ENCODE measurements at places on chromosomes 2 and 18.
A peak's percentile ranks its signal among the peaks of the same experiment; 100 is the strongest.

GRCh38 chr2:31920962-31921361, 89.8 kb downstream of the MEMO1 start:
- no peak for DNase-seq

- DNase-seq = no peak
Measured at GRCh38 chr18:49400398-49401072, 59.9 kb downstream of the DYM start.

DNA sequence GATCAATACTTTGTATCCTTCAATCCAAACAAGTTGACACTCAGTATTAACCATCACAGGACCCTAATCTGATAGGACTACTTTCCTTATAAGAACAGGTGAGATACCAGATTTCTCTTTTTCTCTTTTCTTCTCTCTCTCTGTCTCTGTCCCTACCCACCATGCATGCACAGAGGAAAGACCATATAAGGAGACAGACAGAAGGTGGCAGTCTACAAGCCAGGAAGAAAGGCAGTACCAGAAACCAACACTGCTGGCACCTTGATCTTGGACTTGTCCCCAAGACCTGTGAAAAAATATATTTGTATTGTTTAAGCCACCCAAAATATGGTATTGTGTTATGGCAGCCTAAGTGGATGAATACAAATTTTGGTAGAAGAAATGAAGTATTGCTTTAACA, 156.2 kb upstream of the KCNH7 start:
- DNase-seq = no peak

- DNase-seq = no peak
Measured at GRCh38 chr2:196356332-196356731, 185.0 kb upstream of the STK17B start.

DNA sequence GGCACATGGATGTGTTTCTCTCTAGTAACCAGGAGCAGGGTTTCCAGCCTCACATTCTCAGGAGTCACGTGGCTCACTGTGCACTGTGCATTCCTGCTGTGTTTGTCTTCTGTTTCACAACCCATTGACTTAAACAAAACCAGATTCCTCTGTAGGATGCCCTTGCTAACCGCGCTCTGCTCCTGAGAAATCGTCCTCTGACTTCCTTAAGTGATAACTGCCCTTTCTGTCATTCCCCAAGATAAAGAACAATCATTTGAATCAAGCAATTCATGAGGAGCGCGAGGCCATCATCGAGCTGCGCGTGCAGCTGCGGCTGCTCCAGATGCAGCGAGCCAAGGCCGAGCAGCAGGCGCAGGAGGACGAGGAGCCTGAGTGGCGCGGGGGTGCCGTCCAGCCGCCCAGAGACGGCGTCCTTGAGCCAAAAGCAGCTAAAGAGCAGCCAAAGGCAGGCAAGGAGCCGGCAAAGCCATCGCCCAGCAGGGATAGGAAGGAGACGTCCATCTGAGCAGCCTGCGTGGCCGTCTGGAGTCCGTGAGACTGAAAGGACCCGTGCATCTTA, 60.2 kb downstream of the RALBP1 start:
- DNase-seq = no peak

DNA sequence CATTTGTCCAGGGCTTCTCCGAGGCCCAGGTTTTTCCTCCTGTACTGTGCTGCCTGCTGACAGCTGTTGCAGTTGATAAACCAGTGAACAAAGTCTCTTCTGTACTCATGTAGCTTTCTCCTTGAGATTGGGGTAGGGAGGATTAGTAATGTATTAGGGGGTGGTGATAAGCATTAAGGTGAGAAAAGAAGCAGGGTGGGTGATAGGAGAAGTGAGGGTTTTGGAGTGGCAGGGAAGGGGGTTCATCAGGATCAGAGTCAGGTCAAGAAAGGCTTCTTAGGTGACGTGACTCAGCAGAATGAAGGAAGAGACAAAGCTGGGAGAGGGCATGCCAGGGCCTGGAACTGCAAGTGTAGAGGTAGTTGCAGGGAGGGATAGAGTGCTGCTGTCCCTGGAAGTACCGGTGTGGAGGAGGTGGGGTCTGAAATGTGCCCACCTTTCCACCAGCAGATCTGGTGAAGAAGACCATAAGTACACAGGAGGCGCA, 48.7 kb downstream of the PKP4 start:
- DNase-seq = no peak

DNA sequence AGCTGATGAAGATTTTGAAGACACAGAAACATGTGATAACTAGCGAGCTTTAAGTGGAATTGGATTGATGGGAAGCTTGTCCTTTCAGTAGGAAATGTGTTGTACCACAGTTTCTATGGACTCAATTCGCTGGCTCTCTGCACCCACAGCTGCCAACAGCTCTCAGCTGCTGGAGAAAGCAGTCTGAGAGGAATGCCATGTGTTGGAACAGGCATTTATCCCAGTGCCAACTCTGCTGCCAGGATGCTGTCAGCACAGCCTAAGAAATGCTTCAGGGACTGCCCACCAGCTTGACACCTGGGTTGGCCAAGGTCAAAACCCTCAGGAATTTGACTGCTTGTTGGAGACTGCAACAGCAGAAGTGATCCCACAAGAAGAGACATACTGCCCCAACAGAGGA, 193.0 kb upstream of the THSD7B start:
- DNase-seq = no peak

GRCh38 chr2:120979398-120979797, 243.7 kb downstream of the GLI2 start:
- no peak for DNase-seq

DNA sequence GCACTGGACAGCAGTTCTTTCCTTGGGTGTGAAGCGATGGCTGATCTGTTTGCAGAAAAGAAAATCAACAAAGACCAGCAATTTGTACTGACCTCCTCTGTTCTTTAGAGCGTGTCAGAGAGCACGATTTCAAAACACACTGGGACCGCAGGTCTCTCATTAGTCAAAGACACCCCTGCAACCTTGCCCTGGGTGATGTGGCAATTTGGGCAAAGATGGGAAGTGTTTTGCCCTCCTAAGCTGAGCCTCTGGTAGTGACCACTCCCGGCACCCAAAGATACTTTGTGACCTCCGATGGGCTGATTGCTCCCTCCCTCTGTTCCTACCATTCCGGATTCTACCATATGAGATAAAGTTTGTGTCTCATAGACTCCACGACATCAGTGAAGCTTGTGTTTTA, 18.2 kb upstream of the CLIP4 start:
- no peak for DNase-seq

DNA sequence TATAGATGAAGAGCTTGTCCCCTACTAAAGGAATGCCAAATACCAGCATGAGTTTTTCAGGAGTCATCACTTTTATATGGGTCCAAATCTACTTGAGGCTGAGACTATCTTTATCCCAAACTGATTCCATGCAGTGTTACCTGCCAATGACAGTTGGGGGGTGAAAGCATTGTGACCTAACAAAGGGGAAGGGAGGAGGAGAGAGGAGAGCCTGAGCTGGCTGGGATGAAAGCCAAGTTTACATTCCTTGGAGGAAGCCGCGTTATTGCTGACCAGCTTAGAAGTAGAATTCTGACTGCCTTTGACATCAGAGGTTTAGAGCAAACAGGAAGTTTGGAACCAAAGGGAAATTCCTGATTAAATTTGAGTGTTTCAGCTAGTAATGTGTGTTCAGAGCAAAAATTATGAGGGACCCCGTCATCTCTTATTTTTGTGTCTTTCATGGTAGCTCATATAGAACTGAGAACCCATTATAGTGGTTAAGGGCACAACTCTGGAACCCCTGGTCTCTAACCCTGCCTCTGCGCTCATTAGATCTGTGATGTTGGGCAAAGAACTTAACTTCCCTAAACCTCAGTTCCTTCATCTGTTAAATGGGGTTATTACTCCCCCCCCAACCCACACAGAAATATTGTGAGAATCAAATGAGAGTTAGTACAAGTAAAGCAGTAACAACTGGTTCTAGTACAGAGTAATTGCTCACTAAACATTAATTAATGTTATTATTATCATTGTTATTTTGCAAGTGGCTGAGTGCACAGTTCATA, 199.3 kb upstream of the EPAS1 start:
- no peak for DNase-seq

DNA sequence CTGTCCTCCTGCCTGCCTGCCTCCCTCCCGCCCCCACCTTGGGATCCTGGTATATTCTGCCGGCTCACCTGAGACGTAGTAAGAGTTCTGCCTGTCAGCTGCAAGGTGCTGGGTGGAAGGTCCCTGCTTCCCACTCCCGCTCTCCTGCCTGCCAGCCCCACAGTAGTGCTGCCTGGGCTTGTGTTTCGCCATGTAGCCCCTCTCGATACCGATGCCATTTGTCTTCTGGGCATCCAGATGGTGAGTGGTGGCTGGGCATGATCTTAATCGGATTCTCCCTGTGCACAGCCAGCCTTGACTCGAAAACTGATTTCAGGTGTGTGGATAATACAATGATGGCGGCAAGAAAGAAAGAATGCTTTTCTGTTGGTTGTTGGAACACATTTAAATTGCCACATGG, 184.9 kb downstream of the AGAP1 start:
- DNase-seq = no peak

- DNase-seq = no peak
Measured at GRCh38 chr18:54358495-54359040, 862 bp downstream of the C18orf54 start.

DNA sequence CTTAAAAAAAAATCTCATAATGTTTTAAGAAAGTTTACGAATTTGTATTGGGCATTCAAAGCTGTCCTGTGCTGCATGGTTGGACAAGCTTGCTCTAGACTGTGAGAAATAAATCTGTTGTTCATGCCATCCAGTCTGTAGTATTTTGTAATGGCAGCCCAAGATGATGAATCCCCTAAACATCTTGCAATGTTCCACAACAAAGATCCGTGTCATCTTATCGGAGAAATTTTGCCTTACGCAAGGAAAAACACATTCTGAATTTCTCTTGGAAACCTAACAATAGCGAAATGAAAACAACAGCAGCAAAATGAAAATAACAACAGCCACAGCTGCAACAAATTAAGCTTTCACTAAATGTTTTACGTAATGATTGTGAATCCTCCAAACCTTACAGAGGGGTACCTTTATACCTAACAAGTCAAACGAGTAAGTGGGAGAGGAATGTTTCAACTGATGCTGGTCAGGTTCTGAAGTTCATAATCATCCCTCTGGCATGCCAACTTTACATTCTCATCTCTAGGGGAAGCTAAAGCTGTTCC, 76.1 kb upstream of the RNU4ATAC start:
- DNase-seq = no peak

DNA sequence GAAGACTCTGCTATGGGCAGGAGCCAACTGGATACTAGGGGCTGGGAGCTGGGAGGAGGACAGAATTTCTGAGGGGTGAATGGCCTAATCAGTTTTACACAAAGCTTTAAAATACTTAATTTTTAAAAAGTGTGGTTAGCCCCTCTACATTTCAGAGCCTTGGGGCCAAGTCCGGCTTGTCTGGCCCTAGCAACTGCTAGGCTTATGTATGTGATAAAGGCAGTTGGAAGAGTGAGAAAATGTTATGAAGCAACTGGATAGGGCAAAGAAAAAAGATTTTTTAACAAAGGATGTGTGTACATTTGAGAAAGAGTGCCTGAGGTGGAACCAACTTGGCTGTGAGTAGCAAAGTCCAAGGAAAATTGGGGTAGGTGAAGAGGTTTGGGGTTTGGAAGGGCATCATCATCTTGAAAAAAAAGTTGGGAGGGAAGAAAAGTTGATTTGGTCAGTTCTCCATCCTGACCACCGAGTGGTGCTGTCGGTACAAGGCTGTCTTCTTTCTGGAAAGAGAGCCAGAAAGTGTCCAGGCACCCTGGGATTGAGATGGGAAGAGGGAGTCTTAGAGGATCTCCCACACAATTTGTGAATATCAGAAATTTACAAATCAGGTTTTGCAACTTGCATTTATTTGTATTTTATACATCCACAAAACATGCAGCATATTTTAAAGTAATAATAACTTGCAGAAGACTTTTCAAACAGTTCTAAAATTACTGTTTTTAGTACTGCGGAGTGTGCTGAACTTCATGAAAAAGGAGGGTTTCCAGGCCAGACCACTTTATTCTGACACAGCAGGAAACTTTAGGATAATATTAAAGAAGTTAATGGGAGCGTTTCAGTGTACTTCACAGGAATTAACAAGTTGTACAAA, 10.5 kb upstream of the CDK15 start:
- peak; percentile 46 for DNase-seq

DNA sequence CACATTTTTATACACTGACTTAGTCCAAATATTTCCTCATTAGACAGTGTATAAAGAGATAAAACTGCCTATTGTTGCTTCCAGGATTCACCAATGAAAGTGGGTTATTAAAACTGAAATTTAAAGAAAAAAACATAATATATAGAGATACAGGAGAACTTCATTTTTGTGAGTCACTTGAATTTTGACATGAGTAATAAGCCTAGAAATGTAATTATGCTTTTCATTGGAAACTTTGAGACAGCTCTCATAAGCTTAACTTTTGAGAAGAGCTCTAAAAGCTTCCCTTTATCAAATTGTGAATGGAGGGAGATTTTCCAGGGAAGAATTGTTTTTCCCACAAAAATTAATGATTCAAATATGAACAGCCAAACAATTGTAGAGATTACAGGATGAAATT, 14.1 kb downstream of the DYNC2LI1 start:
- DNase-seq = no peak

DNA sequence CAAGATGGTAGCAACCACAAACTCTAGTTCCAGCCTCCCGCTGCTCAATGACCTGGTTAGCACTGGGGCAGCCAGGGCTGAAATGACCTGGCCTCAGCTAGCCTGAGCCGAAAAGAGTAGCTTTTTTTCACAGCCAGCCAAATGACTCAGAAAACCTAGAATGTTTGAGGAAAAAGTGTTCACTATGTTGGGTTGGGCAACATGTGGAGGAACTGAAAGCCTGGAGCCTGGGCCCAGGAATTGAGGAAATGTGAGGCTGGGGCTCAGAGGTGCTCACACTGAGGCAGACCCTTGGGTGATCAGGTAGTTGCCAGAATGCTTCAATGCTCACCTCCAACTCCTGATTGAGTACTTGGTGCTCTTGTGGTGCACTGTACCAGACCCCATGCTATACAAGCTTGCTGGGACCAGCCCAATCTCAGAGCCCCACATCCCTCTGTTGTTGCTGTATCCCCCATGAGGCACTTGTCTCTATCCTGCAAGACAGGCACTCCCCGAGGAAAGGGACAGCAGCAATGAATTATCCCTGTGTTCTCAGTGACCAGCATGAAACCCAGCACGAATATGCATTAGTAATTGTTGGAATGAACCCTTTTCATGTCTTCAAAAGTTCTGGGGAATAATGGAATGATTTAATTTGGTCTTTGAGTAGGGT, 116.2 kb downstream of the USP34 start:
- no peak for DNase-seq

GRCh38 chr2:48829036-48829435, 73.5 kb upstream of the LHCGR start:
- no peak for DNase-seq

DNA sequence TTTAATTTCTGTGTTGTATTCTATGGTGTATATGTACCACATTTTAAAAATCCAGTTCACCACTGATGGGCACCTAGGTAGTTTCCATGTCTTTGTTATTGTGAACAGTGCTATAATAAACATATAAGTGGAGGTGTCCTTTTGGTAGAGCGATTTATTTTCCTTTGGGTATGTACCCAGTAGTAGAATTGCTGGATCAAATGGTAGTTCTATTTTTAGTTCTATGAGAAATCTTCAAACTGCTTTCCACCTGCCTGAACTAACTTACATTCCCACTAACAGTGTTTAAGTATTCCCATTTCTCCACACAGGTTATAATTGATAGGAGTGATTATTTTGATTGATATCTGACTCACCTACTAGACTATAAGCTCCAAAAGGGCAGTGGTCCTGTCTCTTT, 148.2 kb downstream of the BABAM2 start:
- DNase-seq = no peak

All from neural crest cell (in vitro differentiated cells).